Forelimb muscle (tissue), 1 donor: ENCODE measurements at places on chromosomes 5 and 9.
A peak's percentile ranks its signal among the peaks of the same experiment; 100 is the strongest.

GRCh38 chr5:139186261-139186660 lies 11.9 kb downstream of the SIL1 start:
- no peak for DNase-seq

- DNase-seq: no peak
These were observed 53.3 kb upstream of the PSD2 start for GRCh38 chr5:139742173-139742903.

- DNase-seq: no peak
These were observed 61.8 kb downstream of the SPATA31C2 start for GRCh38 chr9:88076286-88077070.

GRCh38 chr5:59768152-59769040 lies 125.1 kb downstream of the PDE4D start:
- DNase-seq: peak; percentile 79

- DNase-seq: no peak
These were observed 210.3 kb downstream of the SREK1 start for GRCh38 chr5:66354422-66354821.

- no peak for DNase-seq
These were observed 78.8 kb downstream of the SNX24 start for GRCh38 chr5:122924203-122924602.
